OCI-M1 (cell line): ENCODE measurements at places on chromosomes 4 and X.
A peak's percentile ranks its signal among the peaks of the same experiment; 100 is the strongest.

- DNase-seq = peak; percentile 70
Observed at GRCh38 chr4:155676430-155676825, 9.8 kb downstream of the GUCY1A1 start.

- DNase-seq = no peak
Observed at GRCh38 chrX:20393944-20394343, 127.2 kb upstream of the RPS6KA3 start.

DNA sequence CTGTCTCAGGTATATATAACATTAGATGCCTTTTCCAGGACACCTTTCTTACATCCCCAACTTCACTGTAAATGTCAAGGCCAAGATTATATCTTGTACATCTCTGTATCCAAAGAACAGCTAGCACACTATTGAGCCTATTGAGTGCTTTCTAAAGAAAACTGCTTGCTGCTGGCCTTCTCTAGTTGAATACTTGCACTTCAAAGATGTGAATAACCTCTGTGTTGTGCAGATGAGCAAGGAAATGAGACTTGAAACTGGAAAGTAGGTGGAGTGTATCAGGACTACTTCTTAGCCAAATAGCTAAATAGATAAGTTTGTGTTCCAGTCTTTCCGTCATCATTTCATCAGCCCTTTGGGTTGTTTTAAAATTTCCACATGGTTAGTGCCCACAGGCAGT is 704.4 kb upstream of the AMOT start:
- no peak for DNase-seq

GRCh38 chr4:167111622-167112021 is 122.7 kb downstream of the SPOCK3 start:
- no peak for DNase-seq

DNA sequence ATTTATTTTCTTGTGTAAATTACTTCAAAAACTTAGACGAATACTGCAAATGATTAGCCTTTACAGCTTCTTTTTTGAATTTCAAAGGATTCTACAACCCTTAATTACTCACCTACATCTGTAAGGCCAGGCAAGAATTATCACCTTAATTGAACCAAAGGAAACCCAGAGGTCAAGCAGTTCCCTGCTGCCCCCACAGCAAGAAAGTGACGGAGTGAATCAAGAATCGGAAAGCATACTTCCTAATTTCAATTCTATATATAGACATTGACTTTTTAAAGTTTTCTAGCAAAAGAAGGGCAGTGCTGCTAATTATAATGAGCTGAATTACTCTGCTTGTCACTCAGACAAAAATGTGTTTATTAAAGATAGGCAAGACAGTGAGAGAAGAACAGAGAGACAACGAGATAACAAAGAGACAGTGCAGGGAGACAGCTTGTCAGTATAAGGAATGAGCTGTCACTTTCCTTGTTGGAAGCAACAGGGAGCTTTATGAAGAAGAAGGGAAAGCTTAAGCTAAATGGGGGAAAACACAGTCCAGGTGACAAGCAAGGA is 47.5 kb upstream of the SPANXN4 start:
- peak; percentile 70 for DNase-seq

- DNase-seq = no peak
Observed at GRCh38 chr4:109206620-109207019, 95.8 kb downstream of the COL25A1 start.

- no peak for DNase-seq
Observed at GRCh38 chr4:107419052-107419451, 301.0 kb downstream of the PAPSS1 start.

GRCh38 chrX:22406201-22406737 is 133.6 kb downstream of the CBLL2 start:
- no peak for DNase-seq

DNA sequence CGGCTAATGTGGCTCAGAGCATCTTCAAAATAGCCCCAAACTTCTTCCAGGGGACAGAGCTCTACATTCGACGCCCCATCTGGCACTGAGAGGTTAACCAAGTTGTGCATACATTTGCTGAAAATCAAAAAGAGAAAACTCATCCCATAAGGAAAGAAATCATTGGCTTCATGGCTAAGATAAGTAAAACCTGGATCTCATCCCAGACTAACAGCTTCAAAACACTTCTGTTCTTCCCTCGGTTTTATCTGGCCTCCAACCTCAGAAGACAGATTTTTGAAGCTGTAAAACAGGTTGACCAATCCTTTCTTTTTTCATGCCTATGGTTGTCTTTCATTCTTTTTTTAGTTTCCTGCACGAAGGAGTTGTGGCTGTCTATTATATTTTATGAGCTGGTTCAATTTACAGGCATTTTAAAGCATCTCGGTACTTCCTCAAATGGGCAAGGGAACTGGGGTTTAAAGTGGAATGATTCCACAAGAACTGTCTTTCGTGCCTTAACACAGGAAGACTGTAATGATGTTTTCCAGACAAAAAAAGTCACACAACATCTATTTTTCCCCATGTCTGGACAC is 107.6 kb downstream of the DLG3 start:
- peak; percentile 18 for DNase-seq

DNA sequence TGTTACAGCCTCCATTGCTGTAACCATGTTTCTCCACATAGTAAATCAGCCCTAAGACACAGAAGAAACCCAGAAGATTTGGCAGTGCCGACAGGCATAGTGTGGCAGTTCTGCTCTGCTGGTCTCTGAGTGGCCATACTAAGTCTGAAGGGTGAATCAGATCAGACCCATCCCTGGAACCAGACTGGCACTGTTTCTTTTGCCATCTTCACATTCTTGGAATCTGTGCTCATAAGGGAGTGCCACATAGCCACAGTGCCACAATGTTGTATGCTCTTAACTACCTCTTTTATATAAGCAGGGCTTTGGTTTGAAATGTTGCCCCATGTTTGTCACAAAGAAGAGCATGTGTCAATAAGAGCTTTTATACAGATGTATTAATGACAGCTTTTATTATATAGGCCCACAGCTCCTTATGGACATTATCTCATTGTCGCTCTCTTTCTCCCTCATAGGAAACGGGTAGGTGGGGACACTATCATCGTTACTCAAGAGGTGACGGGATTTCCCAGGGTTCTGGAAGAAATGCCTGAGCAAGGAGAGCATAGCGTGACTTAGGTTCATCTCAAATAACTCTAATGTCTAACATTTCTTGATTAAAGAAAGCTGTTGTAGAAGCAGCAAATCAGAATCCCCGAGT is 128.2 kb downstream of the CBR4 start:
- no peak for DNase-seq
